NCI-H1417 treated with DMSO at 0.1 percent for 48 hours (cell line): ENCODE measurements at places on chromosomes 2 and 18.

GRCh38 chr2:236552212-236552542 is 17.4 kb upstream of the ACKR3 start:
- no peak for DNase-seq

- DNase-seq = no peak
Measured at GRCh38 chr2:206482123-206482522, 38.8 kb downstream of the ADAM23 start.

DNA sequence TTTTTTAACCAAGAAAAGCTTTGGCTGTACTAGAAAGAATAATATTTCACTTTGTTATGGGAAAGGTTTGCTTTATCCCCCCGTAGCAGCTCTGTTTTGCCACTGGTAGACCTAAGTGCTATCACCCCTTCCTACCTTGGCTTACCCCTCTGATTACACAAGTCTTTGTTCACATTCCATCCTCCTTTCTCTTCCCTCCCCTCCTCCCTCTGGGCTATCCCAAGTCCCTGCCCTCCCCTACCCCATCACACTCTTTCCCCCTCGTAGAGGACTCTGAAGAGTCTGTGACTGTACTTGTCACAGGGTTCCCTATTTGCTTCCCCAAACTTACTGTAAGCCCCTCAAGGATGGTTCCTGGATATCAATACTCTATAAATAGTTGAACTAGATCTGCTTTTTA is 152.9 kb upstream of the NOSTRIN start:
- no peak for DNase-seq

DNA sequence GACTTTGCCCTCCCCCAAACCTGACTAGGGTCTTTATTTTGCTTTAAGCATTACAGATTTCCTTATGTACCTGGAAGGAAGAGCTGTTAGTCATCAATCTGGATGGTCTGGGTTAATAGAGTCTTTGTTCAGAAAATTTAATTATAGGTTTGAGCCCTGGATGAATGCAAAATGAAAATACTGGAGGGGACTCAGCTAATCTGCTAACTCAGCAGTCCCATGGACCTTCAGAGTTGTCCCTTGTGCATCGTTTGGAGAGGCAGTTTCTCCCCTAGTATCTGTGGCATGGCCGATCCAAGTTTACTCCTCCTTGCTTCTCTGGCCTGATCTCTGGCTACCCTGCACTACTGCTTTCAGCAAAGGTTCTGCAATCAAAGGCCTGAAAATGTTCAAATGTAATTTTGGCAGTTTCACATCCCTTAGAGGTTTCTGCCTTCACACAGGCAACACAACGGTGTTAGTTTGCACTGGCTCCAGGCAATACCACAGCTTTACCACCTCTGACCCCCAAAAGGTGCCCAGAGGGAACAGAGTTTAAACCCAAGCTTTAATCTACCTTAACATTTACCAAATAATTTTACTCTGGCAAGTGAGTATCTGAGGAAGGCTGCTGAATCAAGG is 134.3 kb downstream of the THADA start:
- DNase-seq = peak; percentile 78

GRCh38 chr2:215369181-215369760 is 57.4 kb downstream of the ATIC start:
- no peak for DNase-seq

DNA sequence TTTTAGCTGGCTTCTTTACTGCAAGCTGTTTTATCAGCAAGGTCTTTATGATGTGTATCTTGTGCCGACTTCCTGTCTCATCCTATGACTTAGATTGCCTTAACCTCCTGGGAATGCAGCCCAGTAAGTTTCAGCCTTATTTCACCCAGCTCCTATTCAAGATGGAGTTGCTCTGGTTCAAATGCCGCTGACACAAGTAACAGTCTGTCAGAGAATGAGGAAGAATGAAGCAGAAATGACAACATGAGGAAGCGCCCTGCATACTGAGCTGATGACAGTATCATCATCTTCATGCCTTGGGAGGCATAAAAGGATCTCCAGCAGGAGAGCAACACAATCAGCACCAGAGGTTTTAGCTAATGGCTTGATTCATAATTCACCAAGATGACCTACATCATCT is 309.4 kb downstream of the NBAS start:
- no peak for DNase-seq

- no peak for DNase-seq
Measured at GRCh38 chr2:155389224-155389623, 690.7 kb downstream of the KCNJ3 start.

GRCh38 chr18:69658103-69658502 is 257.4 kb downstream of the DOK6 start:
- no peak for DNase-seq
